ENCODE measurements at places on chromosomes 3 and 15.

DNA sequence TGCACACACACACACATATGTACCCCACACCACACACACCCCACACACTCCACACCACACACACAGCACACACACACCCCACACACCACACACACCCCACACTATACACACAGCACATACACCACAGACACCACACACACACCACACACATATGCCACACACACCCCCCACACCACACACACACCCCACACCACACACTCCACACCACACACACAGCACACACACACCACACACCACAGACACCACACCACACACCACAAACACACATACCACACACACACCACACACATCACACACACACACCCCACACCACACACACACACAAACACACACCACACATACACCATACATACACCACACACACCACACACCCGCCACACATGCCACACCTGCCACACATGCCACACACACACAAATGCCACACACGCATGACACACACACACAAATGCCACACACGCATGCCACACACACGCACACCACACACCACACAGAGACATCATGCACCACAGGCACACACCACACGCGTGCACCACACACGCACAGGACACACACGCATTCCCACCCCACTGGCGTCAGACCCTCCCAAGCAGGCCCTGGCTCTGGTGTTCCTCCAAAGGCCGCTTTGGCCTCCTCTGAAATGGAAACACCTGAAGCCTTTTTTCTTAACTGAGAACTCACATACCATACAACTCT, 15.7 kb downstream of the CHST13 start:
- no peak for DNase-seq

DNA sequence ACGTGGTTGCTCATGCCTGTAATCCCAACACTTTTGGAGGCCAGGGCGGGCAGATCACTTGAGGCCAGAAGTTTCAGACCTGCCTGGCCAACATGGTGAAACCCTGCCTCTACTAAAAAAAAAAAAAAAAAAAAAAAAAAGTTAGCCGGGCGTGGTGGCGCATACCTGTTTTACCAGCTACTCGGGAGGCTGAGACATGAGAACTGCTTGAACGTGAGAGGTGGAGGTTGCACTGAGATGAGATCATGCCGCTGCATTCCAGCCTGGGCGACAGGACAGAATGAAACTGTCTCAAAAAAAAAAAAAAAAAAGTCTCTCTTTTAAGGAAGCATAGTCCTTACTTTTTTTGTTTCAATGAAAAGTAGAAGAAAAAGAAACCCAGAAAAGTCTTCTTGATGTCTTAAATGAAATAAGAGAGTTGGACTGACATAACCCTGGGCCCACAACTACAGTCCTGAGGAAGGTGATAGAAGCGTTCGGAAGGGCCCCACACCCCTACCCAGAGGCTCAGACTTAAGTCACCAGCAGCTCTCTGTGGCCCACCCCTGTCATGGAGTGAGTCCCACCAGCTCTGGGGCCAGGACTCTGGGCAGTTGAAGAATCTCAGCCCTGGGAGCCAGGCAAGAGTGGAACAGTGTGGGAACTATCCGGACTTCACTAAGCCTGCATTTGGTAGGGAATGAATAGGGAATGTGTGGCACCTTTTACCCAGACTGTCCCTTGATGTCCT, 2.6 kb downstream of the NME9 start:
- DNase-seq, result no peak

GRCh38 chr15:72800833-72801481, 17.4 kb upstream of the ADPGK start:
- DNase-seq, result peak; percentile 71

GRCh38 chr15:47650564-47650963, 66.7 kb upstream of the SEMA6D start:
- no peak for DNase-seq

Measured in mesenchymal stem cell (in vitro differentiated cells and primary cell).